ENCODE measurements at places on chromosomes 4 and X. TPM values are rescaled to one million over a fixed set of nuclear protein-coding genes. Genes with fewer than 3 reads are reported as not detected.

The CTAG1B gene
- total RNA-seq, result not detected

The DRP2 gene
- 6.7 TPM for total RNA-seq

The CCNA2 gene
- 0.82 TPM for total RNA-seq

The CPEB2 gene
- 4.1 TPM for total RNA-seq

The NDST3 gene
- total RNA-seq, result not detected

The MND1 gene
- 0.35 TPM for total RNA-seq

The TMPRSS11A gene
- not detected for total RNA-seq

The TCEAL2 gene
- total RNA-seq, result 0.12 TPM

The VCX gene
- not detected for total RNA-seq

The STPG2 gene
- 0.12 TPM for total RNA-seq

The CFAP99 gene
- total RNA-seq, result not detected

The SLC9B2 gene
- total RNA-seq, result 11.8 TPM

The SYNPO2 gene
- 2.7 TPM for total RNA-seq

The TKTL2 gene
- not detected for total RNA-seq

The RS1 gene
- total RNA-seq, result not detected

The CHRDL1 gene
- not detected for total RNA-seq

The HMX1 gene
- not detected for total RNA-seq

The STS gene
- total RNA-seq, result 1.4 TPM

The NPY2R gene
- not detected for total RNA-seq

The LGI2 gene
- 0.08 TPM for total RNA-seq

The SMIM10 gene
- total RNA-seq, result 2.3 TPM

The TLL1 gene
- total RNA-seq, result 0.08 TPM

The ZCCHC12 gene
- total RNA-seq, result not detected

The ZNF595 gene
- total RNA-seq, result 10.2 TPM

The EXOC1 gene
- total RNA-seq, result 23.9 TPM

The CT55 gene
- total RNA-seq, result not detected

The ALPK1 gene
- total RNA-seq, result 11.6 TPM

The CSAG2 gene
- not detected for total RNA-seq

The CSAG3 gene
- not detected for total RNA-seq

The SLC7A11 gene
- 4.4 TPM for total RNA-seq

The MTNR1A gene
- total RNA-seq, result not detected

The RIBC1 gene
- total RNA-seq, result 0.68 TPM

The ARHGAP36 gene
- not detected for total RNA-seq

The PITX2 gene
- total RNA-seq, result 1.1 TPM

The VCX2 gene
- not detected for total RNA-seq

The FAM149A gene
- total RNA-seq, result 2.3 TPM

The CFAP47 gene
- not detected for total RNA-seq

The CCNQ gene
- 19.8 TPM for total RNA-seq

The HELQ gene
- 11.8 TPM for total RNA-seq

The XK gene
- total RNA-seq, result 0.15 TPM

The KLB gene
- not detected for total RNA-seq

The ARR3 gene
- not detected for total RNA-seq

The SSX2 gene
- not detected for total RNA-seq
